Muscle of arm (tissue), 14 donors: ENCODE measurements at places on chromosomes 6 and 20.

DNA sequence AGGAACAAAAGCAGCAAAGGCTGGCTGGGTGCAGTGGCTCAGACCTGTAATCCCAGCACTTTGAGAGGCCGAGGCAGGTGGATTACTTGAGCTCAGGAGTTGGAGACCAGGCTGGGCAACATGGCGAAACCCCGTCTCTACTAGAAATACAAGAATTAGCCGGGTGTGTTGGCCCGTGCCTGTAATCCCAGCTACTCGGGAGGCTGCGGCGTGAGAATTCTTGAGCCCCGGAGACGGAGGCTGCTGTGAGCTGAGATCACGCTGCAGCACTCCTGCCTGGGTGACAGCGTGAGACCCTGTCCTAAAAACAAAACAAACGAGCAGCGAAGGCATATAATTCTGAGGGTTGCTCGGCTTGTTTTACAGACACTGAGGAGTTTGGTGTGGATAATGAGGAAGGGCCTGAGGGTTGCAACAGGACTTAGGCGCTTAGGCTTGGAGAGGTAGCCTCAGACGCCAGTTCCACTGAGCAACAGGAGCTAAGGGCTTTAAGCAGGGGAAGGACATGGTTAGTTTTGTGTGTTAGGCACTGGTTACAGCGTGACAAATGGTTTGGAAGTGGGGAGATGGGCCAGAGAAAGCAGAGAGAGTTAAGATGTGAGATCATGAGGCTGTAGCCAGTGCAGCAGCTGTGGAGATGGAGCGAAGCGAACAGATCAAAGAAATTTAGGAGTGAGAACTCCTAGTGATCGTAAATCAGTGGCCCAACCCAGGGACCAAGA lies 1.2 kb downstream of the MYH7B start:
- DNase-seq = no peak

GRCh38 chr6:3908961-3909360 lies 59.8 kb downstream of the FAM50B start:
- DNase-seq = no peak

DNA sequence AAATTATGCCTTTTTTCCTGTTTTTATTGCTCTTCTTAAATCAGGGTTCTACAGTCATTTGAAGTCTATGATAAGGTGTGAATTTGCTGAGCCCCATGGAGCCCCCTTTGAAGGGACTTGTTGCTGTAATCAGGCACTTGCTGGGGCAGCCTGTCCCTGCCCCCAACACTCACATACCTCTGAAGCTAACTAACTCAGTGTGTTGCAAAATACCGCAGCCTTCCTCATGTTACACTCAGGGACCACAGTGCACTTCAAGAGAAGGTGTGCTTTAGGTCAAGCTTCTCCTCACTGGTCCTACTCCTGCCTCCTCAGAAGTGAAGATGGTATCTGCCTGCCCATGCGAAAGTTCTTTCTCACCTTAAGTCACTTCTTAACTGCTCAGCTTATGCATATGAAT lies 66.1 kb upstream of the GLP1R start:
- DNase-seq = no peak

GRCh38 chr6:110781522-110782214 lies 33.6 kb downstream of the CDK19 start:
- DNase-seq = no peak

DNA sequence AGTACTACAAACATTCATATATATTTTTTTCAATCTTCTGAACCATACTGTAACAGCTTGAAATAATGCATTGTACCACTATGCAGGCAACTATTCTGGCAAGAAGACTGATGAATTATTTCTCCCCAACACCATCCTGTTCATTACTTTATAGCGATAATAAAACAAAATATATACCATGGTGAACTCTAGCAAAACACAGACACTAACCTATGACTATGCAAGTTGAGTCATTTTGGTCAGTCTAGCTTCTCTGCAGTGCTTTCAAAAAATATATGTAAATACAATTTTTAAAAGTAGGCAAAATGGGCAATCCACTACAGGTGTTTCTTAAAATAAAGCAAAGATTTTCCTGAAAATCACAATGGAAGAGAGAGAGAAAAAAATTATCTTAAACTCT lies 20.3 kb downstream of the PHIP start:
- no peak for DNase-seq

GRCh38 chr6:159819932-159820640 lies 20.0 kb downstream of the PNLDC1 start:
- no peak for DNase-seq

DNA sequence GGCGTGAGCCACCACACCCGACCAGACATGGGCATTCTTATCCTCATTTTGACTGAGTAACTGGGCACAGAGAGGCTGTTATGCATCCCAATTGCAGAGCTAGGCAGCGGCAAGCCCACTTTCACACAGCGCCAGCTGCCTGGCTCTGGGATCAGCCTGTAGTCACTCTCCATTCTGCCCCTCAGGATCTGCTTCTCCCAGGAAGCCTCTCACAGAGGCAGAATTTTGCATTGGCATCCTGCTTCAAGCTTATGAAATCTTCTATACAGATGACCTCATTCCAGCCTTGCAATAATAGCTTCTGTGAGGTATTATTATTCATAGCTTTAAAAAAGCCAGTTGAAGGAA lies 37.0 kb upstream of the IER3 start:
- no peak for DNase-seq

DNA sequence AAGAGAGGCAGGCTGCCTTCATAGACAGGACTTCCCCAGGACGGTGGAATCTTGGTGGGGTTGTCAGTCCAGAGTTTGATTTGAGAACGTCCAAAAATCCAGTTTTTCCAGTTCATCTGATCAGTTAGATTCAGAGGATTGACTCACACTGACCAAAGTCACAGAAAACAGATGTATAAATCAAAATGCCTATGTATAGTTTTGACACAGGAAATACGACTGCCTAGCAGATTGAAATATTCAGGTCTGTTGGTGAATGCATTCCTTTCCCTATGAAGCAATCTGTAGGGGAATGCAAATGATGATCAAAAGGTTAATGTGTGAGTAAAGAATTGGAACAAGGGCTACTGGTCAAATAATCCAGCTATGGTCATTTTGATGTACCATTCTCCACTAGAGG lies 29.7 kb upstream of the GFOD1 start:
- no peak for DNase-seq

GRCh38 chr6:37119387-37119886 lies 50.5 kb upstream of the PIM1 start:
- no peak for DNase-seq

- DNase-seq = no peak
These were observed 50.8 kb downstream of the METTL24 start for GRCh38 chr6:110307368-110307767.

DNA sequence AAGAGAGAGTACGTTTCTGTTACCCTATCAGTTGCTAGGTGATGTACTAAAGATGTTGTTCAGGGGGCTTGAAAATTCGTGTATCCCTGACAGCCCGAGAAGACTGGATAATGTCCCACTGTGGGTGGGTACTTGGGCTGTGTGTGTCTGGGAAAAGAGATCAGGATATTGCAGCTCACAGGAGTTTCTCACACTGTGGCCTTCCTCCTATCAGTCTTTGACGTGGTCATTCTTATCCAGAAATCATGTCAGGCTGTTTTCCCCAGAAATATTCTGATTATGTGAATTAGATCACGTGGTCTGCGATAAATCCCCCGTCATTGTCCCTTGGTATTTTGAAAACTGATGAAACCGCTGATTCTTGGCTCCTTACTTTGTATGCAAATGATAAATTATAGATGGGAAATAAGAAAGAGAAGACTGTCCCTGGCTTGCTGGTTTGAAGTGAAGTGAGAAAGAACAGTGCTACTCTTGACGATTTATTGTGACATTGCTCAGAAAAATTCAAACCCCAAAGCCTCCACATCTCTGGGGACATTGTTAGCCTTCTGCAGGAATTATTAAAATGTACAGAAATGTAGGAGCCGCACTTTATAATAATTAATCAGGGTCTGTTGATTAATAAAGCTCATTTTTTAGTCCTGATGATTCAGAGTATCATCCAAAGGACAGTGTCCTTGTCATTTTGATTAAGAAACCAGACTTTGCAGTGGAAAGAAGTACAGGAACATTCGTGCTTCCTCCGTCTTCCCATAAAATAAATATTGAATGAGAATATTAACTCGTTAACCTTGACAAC lies 167.5 kb upstream of the TSHZ2 start:
- no peak for DNase-seq

DNA sequence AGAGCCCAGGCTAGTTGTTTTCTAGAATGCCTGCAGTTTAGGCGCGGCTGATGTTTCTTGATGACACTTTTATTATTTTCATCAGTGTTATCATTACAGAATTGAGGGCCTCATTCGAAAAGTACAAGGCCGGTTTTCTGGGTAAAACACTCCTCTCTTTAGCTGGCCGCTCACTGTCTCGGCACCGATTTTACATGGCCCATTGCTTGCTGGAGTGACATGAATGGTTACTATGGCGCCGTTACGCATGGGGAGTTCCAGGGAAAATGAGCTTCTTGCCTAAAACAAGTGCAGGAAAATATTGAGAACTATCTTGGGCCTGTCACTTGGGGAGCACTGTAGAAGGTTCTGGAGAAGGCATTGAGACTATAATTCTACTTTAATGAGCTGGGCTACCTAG lies 317.8 kb downstream of the CDH4 start:
- no peak for DNase-seq

DNA sequence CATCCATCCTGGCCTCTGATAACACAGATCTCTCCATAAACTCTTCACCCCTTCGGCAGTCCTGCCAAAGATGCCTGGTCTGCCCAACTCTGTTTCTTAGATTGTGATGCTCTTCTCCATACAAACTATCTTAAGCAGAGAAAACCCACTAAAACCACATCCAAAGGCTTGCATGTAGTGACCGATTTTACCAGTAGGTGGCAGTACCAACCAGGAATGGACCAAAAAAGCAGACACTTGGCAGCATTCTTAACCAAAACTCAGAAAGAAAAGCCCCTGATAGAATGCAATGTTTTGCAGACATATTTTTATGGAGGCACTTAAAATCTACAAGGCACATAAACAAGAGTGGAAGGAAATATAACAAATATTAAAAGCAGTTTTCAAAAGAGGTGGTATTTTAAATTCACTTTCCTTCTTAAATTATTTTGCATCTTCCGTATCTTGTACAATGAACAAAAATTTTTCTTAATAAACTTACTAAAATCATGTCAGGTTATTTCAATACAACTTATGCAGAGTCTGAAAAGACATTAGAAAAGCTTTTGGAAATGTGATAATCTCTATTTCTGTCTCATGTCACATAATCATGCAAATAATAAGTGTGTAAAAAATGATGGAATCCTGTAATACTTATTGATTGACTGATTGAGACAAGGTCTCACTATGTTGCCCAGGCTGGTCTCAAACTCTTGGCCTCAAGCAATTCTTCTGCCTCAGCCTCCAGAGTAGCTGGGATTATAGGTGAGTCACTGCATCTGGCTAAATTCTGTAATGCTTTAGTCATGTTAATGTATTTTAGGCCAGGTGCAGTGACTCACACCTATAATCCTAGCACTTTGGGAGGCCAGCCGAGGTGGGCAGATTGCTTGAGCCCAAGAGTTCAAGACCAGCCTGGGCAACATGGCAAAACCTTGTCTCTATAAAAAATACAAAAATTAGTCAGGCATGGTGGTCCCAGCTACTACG lies 29.4 kb downstream of the LRP11 start:
- peak; percentile 83 for DNase-seq

DNA sequence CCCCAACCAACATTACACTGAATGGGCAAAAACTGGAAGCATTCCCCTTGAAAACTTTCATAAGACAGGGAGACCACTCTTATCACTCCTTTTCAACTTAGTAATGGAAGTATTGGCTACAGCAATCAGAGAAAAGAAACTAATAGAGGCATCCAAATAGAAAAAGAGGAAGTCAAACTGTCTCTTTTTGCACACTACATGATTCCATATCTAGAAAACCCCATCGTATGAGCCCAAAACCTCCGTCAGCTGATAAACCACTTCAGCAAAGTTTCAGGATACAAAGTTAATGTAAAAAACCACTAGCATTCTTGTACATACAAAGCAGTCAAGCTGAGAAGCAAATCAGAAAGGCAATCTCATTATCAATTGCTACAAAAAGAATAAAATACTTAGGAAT lies 580.4 kb upstream of the PTCHD4 start:
- no peak for DNase-seq

DNA sequence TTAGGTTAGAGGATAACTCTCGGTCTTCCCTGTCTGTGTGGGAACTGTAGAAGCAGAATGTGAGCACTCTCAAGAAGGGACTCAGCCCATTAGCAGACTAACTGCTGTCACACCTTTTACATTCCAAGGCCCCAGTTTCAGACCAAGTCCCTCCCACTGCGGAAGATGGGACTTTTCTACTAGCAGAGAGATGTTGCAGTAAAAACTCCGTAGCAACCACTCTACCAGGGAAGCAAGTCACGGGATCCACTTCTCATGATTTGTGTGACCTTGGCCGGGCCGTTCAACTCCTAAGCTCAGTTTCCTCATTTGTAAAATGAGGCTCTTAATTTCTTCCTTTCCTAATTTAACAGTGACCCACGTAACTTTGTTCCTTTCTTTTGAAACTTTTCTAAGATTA lies 77.1 kb upstream of the SLC4A11 start:
- DNase-seq = no peak

DNA sequence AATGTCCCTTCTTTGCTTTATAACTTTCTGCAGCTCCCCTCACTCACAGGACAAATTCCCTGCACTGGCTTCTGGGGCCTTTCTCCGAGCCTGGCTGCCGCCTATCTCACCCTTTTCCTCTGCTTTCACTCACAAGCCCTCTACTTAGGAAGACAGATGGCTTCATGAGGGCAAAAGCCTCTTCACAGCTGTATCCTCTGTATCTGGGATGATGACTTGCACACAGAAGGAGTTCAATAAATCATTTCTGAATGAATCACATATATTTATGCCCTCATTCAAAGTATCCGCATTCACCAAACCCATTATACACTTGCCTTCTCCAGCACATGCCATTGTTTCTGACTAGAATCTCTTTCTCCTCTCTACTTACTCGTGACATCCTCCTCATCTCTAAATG lies 159.0 kb upstream of the RIPOR2 start:
- DNase-seq = no peak

- DNase-seq = no peak
These were observed 392.9 kb downstream of the GJA1 start for GRCh38 chr6:121828146-121828886.

DNA sequence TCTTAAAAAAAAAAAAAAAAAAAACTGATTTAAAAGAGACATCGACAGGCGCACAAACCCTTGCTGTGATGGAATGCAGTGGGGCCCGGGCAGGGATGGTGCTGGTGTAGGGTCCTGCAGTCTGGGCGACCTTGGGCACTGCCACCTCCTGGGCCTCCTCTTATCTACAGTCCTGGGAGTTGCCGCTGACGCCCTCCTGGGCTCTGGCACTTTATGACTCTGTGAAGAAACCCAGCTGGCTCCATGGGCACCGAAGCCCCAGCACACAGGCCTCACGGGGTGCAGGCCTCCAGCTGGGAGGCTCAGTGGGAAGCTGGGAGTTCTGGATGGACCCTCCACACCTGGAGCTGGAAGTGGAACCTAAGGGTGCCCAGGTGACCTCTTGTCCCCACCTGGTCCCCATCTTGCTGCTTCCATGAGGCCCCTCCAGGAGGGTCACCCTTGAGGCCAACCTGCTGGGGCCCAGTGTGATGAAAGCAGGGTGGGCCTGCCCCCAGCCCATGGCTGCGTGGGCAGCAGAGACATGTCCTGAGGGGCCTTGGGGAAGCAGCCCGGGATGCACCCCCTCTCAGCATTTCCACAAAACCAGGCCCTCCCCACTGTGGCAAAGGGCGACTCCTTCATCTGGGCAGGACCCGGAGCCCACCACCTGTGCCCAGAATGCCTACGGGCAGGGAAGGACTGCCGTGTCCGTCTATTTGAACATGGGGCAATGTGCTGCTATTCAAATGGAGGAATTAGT lies 104.9 kb downstream of the ASXL1 start:
- no peak for DNase-seq
